ENCODE measurements at places on chromosomes 3 and 15.

- DNase-seq = no peak
Measured at GRCh38 chr15:72866182-72866581, 82.6 kb upstream of the ADPGK start.

DNA sequence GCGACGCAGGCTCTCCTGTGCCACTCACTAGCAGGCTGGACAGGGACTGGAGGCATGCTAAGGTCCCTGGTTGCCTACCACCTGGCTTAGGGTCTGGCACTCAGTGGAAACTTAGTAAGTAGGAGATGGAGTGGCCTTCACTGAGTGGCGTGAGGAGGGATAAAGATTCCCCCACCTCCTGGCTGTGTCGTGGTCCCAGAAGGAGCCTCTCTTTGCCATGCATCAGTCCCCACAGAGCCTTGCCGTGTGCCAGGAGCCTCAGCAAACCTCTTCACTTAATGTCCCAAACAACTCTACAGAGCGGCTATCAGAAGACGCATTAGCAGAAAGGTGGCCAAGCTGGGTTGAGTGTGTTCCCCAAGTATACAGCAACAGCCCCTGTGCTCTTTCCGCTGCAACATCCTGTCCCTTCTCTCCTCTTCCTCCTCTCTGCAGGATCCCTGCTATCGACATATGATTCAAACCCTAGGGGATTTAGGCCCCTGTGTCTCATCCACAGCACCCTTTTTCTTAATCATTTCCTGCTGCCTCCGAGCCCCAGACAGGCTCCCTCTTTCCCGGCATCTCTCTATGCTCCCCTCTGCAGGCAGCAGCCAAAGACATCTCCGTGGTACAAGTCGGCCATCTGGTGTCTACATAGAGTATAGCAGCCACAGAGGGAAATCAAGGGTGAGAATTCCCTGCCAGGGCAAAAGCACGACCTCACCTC is 66.7 kb downstream of the SLC6A1 start:
- DNase-seq = peak; percentile 7

- DNase-seq = no peak
Measured at GRCh38 chr15:88591384-88591783, 29.8 kb upstream of the AEN start.

DNA sequence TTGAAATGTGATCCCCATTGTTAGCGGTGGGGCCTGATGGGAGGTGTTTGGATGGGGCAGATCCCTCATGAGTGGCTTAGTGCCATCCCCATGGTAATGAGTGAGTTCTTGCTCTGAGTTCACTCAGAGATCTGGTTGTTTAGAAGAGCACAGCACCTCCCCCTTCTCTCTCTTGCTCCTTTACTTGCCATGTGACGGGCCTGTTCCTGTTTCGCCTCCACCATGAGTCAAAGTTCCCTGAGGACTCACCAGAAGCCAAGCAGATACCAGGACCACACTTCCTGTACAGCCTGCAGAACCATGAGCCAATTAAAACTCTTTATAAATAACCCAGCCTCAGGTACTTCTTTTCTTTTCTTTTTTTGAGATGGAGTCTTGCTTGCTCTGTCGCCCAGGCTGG is 46.6 kb downstream of the ANP32A start:
- DNase-seq = no peak

DNA sequence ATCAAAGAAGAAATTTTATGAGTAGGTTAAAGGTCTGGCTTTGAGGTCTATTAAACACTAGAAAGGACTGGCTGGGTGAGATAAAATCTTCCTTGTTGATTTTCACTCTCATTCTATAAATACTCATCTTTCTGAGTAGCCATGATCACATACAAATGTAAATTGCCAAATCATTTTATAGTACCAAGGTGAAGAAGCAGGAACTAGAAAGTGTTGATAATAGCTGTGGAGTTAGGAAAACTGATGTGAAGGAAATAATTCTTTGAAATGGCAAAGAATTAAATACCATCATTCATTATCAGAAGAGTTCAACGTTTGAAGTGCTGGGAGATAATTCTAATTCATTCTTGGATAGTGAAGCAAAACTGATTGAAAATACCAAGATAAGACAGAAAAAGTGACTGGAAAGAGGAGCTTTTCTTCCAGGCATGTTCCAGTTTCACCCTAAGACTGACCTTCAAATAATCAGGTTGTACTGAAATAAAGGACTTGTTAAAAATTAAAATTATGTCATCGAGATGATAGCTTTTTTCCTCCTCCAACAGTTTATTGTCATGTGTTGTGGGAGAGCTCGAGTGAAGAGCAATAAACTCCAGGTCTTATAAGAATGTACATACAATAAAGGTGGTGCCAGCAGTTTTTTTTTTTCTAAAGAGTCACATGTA is 17.4 kb downstream of the THBS1 start:
- DNase-seq = no peak

DNA sequence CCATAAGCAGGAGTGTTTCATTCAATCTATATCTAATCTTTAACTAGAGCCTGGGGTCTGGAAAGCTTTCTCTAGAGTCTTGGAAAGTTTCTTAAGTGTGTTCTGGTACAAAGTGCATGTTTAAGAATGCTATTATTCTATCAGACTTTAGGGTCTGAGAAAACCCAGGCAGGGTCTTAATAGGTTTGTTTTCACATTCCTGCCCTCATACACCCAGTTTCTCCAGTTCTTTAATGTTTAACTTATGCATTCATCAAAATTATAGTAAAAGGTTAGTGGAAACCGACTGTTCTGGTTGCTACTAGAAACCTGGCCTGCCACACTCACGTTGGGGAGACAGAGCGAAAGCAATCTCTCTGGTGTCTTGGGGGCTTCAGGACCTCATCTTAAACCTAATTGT is 102.9 kb upstream of the WDR72 start:
- no peak for DNase-seq

GRCh38 chr15:65732698-65733097 is 59.4 kb downstream of the DENND4A start:
- no peak for DNase-seq

DNA sequence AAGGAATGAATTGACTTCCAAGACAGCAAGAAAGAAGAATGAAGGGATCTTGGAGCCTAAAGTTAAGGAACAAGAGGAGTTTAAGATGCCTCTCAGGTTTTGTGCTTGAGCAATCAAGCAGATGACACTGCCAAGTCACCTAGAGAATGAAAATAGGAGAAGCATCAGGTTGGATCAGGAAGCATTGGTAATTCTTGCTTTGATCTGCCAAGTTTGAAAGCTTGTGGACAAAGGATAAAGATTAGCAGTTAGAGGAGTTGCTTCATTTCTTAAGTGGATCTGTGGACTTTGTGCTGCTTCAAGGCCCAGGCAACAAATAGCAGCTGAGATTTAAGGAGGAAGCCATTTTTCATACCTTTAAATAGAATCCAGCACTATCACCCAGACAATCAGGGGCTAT is 35.6 kb downstream of the FRMD5 start:
- no peak for DNase-seq

- no peak for DNase-seq
Measured at GRCh38 chr3:126337980-126338651, 19.1 kb downstream of the KLF15 start.

- no peak for DNase-seq
Measured at GRCh38 chr3:166902374-166902773, 477.7 kb downstream of the ZBBX start.
